ENCODE measurements at places on chromosomes 7 and 10.

- no peak for DNase-seq
Observed at GRCh38 chr10:30817541-30817940, 188.0 kb upstream of the LYZL2 start.

- no peak for DNase-seq
Observed at GRCh38 chr10:78980815-78981214, 88.0 kb upstream of the ZMIZ1 start.

GRCh38 chr7:93148144-93148543 is at the start of gene SAMD9L:
TSS of gene SAMD9L (minus strand) at chr7:93148385. CDS start at chr7:93135971, 12,414 bp downstream.
- peak; percentile 5 for DNase-seq

DNA sequence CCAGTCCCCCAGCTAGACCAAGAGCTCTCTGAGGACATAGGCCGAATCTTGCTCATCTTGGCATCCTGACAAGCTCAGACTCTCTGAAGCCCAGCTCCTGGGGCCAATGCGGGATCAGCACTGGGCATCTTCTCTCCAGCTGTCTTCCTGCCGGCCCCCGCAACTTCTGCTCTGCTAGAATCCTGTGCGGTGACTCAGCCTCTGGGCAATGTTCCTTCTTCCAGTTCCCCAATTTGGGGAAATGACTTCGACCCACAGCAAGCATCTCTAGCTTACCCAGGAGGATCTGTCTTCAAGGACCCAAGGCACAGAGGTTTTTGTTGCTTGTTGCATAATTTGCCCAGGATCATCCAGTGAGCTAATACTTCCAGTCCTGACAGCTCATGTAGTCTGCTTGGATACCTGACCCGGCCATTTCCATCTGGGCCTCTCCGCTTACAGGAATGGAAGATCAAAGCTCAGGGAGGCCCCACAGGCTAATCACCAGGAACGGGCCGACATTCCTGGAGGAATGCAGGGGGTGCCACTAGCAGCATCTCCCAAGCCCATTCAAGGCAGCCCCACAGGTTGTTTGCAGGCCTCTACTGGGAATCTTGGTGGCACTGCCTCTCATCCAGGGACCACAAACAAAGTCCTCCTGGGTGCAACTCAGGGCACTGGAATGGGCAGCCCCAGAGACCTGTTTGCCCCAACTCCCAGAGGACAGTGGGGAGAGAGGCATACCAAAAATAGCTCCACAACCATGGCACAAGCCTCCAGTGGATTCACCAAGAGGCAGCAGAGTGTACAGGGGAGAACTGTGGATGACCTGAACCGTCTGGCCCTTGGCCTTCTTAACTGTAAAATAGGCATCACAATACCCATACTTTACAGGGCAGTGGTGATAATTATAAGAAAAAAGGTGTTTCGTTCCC is 151.9 kb downstream of the NEURL1 start:
- DNase-seq: no peak

- no peak for DNase-seq
Observed at GRCh38 chr10:73561192-73561591, 29.9 kb downstream of the USP54 start.

DNA sequence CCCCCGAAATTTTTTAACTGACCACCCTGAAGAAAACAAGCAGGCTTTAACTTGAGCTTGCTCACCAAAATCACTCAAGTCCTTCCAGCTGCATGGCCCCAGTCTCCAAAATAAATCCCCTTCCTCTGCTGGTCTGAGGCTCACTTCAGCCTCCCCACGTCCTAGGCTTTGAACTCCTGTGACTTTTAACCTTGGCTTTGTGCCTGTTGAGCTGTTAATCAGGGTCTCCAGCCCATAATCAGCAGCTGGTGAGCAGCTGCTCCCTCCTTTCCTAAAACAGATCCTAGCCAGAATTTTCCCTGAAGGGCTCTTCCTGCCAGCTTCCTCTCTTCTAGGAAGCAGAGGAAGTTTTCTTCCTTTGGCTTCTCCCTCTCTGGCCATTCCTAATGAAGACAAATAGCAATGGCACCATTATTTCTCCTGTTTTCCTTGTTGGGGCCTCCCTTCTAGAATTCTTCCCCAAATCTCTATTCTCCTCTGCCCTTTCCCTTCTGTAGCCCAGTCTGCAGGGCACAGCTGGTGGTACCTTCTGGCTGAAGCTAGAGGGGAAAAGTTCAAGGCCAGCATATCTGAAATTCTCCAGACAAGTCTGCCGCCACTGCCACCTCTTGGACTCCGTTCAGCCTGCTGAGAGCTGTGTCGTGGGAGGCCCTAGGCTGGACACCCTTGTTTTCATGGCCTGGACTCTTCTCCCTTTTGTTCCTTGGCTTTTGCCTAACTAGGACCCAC is 152.1 kb downstream of the NOC3L start:
- DNase-seq: peak; percentile 9

DNA sequence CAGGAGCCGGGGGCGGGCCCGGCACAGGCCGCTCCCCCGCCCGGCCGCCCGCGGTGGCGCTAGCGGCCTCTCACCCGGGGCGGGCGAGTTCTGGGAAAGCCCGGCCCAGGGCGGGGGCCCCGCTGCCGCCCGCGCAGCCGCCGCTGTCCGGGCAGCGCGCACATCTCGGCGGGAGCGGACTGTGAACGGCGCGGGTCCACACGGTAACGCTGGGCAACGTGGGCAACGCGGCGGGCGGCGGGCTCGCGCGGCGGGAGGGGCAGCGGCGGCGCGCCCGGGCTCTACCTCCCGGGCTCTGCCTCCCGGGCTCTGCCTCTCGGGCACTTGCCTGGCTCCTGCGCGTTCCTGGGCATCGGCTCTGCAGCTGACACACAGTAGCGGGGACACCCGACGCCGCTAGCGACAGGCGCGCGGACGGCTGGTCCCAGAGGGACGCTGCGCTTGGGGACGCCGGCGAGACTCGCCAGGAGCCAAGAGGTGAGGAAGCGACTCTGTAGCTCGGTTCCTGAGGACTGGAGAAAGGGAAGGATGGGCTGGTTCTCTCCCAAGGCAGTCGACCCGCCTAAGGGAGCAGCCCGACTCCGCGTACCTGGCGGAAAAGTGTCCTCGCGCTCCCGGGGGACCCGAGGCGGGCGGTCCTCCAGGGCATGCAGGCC is at the start of gene PLCE1:
PLCE1 (plus strand) TSS at position 150 of the 656 bp plus-strand sequence. CDS start 37,116 bp downstream, outside the sequence.
- peak; percentile 82 for DNase-seq

DNA sequence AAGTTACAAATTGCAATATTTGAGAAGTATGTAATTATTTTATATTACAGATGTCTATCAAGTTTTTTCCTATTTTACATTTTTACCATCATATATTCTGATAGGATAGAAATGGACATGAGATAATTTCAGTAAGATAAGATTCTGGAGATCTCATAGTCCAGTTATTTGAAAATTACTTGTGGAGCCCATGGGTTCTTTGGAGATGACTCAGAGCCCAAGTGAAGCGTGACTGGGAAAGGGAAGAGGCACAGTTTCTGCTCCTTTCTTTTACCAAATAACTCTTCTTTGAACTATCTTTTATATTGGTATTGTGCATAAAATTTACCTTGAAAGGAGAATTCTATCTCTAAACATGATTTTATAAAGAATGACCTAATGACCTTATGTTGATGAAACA is 2.4 kb downstream of the CD36 start:
- no peak for DNase-seq

DNA sequence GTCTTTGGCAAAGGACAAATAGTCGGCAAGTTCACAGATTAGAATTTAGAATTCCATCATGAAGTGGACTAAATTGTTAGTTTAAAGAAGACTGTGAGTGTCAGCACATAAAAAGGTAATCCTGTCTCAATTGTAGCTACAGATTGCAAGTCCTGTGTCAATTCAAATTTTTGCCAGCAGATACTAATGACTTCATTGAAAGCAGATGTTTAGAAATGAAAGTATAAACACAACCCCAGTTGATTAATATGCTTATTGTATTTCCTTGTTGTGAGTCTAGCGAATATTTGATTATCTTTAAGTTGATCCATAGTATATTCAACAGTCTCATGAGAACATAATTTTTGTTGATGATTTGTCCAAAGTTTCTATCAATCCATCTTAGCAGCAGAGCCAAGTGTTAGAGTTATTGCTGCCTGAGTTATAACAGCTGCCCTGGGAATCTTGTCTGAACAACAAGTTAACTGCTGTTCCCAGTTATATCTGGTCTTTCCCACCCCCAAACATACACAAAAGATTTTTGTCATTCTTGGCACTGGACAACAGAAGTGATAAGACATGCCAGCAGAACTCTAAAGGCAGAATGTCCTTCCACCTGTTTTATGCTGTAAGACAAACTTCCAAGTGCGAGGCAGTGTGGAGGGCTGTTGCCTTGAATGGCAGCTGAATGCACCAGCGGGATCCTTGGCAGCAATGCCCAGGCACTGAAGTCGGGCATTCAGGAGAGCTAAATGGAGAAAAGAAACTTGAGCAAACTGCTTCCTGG is 21.3 kb upstream of the HERPUD2 start:
- no peak for DNase-seq

DNA sequence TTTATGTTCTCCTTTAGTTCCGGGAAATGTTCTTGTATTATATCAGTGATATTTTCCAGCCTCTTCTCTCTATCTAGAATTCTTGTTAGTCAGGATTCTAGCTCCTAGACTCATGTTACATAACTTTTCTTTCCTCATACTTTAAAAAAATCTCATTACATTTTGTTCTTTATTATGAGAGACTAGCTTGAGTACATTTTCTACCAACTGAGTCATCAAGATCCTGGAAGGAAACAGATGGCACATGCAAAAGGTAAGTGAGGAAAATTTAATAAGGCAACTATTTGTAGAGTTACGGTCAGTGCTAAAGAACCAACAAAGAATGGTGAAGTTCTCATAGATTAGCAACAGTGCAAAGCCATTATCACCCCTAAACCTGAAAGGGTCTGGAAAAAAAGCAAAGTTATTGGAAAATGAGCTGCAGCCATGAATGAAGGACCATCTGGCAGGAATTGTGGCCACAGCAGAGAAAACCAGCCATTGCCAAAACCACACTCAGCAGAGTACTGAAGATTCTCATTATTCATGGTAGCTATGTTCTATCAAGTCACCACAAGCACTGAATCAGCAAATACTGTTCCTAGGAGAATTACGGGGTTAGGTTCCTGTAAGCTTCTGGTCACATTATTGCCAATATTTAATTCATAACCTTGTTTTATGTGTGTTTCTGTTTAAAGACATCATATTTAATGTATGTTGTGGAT is 98.3 kb upstream of the C7orf33 start:
- no peak for DNase-seq

DNA sequence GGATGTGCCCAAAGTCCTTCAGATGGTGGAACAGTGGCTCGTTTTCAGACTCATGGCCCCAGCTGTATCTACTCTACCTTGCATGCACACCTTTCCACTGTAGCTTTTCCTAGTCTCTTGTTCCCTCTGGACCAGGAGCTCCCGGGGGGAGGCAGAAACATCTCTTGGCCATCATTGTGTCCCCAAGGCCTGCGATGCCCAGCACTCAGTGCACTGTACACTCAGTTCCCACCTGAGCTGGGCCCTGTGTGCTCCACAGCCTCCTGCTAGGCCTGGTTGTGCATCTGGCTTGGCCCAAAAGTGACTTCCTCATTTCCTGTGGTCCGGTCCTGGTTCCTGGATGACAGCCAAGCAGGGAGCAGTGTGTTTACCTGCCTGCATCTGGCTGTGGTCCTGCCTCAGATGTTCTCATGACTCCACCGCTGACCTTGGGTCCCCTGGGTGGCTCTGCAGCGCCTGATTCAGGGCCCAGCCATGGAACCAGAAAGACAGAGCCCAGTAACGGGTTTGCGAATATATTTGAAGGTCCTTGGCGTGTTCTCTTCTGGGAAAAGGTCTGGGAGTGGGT is 9.9 kb upstream of the DOCK1 start:
- DNase-seq: no peak

DNA sequence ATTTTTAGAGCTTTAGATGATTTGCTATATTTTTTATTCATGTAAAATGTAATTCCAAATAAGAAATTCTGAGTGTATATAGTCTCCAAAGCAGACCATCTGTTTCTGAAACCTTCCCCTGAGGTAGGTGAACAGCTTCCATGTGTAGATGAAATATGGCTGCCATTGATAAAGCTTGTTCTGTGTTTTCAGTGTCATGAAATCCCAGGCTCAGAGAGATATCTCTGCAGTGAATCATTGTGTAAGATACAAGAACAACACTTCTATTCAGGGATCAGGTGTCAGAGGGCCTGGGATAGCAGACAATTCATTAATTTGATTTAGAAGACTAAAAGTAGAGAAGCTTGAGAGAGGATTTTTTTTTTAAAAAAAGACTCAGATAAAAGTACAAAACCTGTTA is 29.1 kb downstream of the ACTA2 start:
- DNase-seq: no peak

DNA sequence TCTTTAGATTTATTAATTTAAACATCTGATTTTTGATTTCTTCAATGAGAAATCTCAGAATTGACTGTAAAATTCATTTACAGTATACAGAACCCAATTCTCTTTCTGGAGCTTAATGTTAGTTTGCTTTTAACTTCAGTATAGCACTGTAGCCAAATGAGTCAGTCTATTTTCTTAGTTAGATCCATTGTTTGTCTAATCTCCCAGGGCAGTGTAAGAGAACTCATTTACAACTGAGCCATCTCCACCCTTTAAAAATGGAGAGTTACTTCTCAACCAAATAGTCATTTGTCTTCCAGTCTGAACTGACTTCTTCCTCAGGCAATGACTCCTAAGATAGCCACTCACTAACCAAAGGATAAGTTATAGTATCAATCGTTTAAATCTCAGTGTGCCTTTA is 3.0 kb upstream of the WNT2 start:
- DNase-seq: no peak

- DNase-seq: no peak
Observed at GRCh38 chr7:129644634-129645230, 33.2 kb downstream of the NRF1 start.

- no peak for DNase-seq
Observed at GRCh38 chr10:5550621-5551530, 26.1 kb downstream of the CALML3 start.

- peak; percentile 89 for DNase-seq
Observed at GRCh38 chr7:121873289-121874194, 581 bp downstream of the PTPRZ1 start.

- DNase-seq: no peak
Observed at GRCh38 chr7:155184923-155185322, 112.8 kb upstream of the INSIG1 start.

- DNase-seq: no peak
Observed at GRCh38 chr7:618539-619367, 99.1 kb upstream of the PDGFA start.

GRCh38 chr7:48004032-48004431 is 24.6 kb upstream of the HUS1 start:
- no peak for DNase-seq

GRCh38 chr7:114830952-114831351 is 90.9 kb upstream of the MDFIC start:
- DNase-seq: no peak

DNA sequence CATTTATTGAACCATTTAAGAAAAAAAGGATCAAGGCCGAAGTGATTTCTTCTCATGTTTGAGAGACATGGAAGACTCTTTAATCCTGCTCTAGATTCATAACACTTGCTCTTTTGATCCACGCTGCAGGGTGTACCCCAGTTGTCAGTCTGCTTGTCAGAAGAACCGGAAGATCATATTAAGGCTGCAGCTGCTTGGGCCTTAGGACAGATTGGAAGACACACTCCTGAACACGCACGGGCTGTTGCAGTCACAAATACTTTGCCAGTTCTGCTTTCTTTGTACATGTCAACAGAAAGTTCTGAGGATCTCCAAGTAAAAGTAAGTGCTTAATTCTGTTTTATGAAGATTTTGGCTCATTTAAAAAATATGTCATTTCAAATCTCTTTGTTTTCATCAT is 46.3 kb downstream of the SPAG6 start:
- DNase-seq: peak; percentile 22

- no peak for DNase-seq
Observed at GRCh38 chr7:106644999-106645398, 16.0 kb downstream of the CCDC71L start.

GRCh38 chr7:102279537-102280400 is 6.9 kb upstream of the SH2B2 start:
- peak; percentile 90 for DNase-seq

GRCh38 chr7:143456992-143457793 is 13.9 kb downstream of the TAS2R60 start:
- no peak for DNase-seq
